ENCODE measurements at places on chromosomes 7 and 10. TPM values are rescaled to one million over a fixed set of nuclear protein-coding genes. Genes with fewer than 3 reads are reported as not detected.

Gene CPA2
- total RNA-seq, result 85.0 TPM

Gene NPSR1
- total RNA-seq, result not detected

- DNase-seq, result no peak
- no peak overlapping the region for H3K4me3 ChIP-seq
- no peak overlapping the region for H3K27ac ChIP-seq
- H3K27me3 ChIP-seq, result peaks cover 7% of the 10 kb centered on the region
- H3K36me3 ChIP-seq, result peaks cover 4% of the 10 kb centered on the region
- peaks cover 22% of the 10 kb centered on the region for H3K4me1 ChIP-seq
Observed at GRCh38 chr10:1149793-1150637, 93.8 kb downstream of the WDR37 start.

DNA sequence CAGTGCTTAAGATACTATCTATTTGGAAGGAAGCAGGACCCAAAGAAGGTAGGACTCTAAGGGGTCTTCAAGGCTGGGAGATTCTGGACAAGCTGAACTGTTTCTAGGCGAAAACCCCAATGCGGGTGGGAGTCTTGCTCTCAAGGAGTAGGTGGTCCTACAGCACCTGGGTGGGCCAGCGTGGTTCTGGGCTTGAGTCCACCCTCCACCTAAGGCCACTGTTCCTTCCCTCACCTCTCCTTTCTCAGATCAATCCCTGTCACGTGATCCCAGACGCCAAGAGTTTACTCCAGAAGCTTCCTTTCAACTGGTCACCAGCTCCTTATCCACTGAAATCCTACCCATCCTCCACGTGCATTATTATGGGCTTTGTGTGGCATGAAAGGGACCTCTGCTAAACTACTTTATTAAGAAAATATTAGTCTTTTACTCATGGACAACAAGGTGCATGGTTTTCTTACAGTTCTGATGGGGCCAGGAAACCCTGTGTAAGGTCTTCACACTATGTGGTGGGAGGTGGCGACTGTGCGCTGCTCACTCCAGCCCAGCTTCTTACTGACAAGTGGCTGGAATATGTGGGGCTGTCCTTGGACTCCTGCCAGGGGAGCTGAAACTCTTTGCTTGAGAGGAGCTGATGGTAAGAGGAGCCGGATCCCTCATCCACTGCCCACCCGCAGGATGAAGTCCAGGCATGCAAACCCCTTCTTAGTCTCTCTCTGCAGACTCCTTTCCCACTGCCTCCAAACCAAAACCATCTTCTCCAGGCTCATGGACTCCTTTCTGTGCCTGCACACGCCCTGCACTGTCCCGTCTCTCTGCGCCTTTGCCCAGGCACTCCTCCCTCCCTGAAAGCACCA lies 1.6 kb downstream of the ZNF746 start:
- DNase-seq, result no peak
- peaks cover 10% of the 10 kb centered on the region for H3K36me3 ChIP-seq
- peaks cover 16% of the 10 kb centered on the region for H3K27me3 ChIP-seq
- H3K27ac ChIP-seq, result peak overlapping the region; percentile 98
- H3K4me1 ChIP-seq, result peaks cover 19% of the 10 kb centered on the region

DNA sequence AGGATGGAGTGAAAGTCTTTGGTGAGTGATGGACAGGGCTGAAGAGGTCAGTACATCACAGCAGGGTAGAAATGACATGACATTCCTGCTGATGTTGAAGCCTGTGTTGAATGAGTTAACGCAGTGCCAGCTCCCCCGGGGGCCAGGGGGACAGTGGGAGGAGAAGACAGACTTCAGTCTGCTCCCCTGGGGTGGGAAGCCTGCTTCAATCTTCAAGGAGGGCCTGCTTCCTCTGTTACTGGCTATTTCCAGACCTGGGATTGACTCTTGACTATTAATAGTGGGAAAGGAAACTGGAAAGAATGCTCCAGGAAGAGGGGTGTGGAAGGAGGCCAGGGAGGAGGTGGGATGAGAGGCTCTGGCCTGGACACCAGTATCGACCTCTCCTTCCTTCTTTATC lies 27.2 kb downstream of the PODXL start:
- no peak overlapping the region for H3K4me3 ChIP-seq
- no peak for DNase-seq
- H3K27me3 ChIP-seq, result no peaks in the 10 kb centered on the region
- no peak overlapping the region for H3K27ac ChIP-seq
- H3K36me3 ChIP-seq, result no peaks in the 10 kb centered on the region
- no peaks in the 10 kb centered on the region for H3K4me1 ChIP-seq

DNA sequence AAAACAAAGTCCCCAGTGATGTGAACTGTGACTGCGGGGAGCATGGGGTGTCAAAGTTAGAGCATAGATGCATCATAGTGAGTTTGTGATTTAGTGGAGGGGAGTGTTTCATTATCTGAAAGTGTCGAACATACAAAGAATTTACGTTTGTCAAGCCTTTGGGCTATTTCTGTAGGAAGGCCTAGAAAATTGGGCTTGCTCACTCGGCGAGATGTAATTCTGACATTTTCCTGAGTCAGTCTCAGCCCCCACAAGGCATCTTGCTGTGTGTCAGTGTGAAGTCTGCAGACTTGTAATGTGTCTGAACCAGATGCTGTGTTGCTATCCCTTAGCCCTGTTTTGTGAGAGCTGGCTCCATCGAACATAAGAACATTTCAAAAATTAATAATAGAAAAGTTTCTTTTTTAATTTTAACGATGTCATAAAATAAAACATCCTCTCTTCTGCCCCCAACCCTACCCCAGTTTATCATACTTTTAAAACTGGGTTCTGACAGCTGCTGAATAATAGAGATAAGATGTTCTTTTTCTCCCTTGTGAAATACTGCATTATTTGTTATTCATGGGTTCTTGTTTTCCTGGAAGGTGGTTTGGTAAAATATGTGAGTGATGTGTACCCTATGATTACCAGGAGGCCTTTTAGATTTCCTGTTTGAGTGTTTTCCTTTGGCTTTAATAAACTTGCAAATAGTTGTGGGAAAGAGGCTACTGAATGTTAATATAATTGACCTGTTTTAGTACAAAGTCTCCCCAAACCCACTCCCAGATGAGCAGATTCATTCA lies 207.4 kb downstream of the GPR158 start:
- DNase-seq, result no peak
- no peaks in the 10 kb centered on the region for H3K36me3 ChIP-seq
- H3K4me1 ChIP-seq, result peaks cover 22% of the 10 kb centered on the region
- no peak overlapping the region for H3K4me3 ChIP-seq
- no peaks in the 10 kb centered on the region for H3K27me3 ChIP-seq
